ENCODE measurements at places on chromosomes 13 and 19.

DNA sequence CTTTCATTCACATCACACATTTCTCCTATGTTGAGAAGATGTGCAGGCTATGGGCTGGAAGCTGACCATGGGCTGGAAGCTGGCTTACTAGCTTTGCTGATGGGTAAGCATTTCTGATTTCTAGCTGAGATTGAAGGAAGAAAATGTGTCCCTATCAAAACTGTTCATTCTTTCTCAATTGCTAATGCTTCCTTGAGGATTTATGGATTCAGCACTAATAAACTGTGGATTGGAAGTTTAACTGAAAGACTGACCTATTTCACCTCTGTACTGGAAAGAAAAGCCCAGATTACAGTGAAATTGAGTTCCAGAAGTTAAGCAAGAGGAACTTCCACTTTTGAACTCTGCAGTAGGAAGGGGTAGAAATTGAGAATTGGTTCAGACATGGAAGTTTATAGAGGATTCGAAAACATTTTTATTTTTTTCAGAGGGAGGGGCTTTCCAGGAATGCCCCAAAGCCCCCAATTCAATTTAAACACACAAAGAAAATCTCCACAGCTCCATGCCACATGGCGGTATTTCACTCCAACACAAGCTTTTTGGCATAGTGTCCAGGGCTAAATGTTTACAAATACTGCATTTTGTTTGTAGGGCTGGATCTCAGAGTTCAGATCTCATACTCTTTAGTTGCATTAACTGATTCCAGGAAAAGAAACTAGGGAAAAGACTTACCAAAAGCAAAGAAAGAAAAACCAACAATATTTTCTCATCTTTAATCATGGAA lies 61.2 kb upstream of the ARGLU1 start:
- DNase-seq: no peak

DNA sequence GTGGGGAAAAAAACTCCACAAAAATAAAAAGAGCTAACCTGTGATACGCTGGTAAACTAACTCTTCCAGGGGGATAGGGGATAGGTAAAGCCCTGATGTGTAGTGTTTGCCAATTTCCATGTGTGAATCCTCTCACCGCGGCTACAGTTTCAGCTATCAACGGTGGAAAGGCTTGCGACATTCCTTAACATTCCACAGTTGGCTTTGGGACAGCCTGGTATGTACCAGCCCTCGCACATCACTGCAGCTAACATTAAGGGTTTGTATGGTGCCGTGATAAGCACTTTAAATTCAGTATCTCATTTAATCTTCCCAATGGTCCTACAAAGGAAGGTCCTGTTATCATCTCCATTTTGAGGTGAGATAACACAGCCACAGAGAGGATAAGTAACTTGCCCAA lies 112.4 kb downstream of the KATNAL1 start:
- DNase-seq: no peak

- DNase-seq: peak; percentile 58
Observed at GRCh38 chr19:18440415-18440877, 2.5 kb upstream of the ISYNA1 start.

GRCh38 chr19:44202470-44202869 lies 9.9 kb upstream of the ZNF227 start:
- DNase-seq: no peak

DNA sequence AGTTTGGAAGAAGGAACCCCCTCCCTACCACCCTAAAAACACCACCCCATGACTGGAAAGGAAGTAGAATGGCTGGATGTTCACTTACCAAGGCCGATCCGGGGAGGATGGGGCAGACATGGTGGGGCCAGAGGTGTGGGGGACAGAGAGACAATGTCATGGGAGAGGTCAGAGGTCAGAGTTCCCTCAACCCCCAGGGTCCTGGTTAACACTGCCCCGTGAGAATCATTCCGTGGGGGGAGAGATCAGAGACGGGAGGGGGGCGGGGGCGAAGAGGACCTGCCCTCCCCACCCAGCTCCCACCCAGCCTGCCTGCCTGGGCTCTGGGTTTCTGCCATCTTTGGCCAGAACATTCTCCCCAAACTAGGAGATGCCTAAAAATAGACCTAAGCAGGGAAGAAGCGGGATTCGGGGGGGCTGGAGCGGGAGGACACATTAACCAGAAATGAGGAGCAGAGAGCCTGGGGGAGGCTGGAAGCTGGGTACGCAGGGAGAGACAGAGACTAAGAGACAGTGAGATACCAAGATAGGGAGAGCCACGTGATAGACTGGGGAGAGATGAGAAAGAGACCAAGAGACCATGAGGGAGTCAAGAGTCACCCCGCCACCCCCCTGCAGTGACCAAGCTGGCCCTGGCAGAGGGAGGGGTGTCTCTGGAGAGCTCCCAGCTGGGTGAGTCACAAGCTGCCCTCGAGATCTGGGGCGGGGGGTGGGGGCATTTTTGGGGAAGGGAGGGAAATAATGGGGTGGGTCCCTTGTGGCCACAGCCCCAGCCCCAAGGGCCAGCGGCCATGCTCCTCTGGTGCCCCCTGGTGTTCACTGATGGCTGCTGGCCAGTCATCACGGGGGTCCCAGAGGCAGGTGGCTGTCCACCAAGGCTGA lies 6.1 kb upstream of the KANK2 start:
- peak; percentile 35 for DNase-seq

DNA sequence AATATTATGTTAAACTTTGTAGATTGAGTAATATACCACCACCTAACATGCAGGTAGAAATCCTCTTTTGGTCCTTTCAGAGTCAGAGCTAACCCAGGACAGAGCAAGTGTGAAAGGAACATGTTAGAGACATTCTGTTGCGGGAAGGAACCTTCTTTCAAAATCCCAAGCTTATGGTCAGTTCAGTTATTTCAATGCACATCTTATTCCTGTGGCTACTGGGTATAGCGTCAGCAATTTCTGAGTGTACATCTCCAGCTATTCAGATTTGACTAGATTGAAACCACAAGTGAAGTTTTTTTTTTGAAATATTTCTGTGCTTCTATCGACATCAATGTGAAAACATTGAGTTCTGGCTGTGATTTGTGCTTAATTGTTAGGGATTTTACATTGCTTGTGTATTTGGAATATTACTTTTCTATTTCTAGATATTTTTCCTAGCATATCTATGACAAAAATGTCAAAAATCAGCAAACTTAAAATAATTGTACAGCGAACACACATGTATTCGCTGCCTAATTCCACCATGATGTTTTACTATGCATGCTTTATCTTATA lies 165.3 kb downstream of the LMO7 start:
- DNase-seq: no peak

GRCh38 chr19:33324628-33325027 lies 22.3 kb upstream of the CEBPA start:
- DNase-seq: no peak

DNA sequence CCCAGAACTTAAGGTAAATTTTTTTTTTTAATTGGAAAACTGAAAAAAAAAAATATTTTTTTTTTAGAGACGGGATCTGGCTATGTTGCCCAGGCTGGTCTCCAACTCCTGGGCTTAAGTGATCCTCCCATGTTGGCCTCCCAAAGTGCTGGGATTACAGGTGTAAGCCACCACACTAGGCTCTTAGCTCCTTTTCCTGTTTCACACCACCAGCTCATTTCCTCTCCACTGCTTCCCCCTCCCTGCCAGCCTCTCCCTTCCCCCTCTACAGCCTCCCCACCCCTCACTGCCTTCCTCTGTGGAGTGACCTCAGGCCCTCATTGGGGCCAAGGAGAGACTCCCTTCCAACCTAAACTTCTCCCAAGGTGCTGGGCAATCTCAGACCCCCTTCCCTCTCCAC lies 4.2 kb upstream of the GIPR start:
- DNase-seq: no peak

DNA sequence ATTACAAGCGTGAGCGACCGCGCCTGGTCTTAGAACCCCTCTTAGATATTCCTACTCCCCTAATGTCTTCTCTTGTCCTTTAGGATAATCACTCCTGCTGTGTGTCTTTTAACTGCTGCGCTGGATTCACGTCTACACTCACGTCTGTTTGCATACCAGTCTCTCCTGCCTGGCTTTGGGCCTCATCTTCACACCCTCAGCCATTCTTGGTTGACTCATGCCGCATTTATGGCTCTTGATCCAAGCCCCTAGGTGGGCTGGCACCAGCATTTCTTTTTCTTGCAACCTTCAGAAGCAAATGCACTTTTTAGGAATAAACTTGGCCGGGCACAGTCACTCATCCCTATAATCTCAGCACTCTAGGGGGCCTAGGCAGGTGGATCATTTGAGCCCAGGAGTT lies 22.7 kb downstream of the MYO9B start:
- DNase-seq: no peak

DNA sequence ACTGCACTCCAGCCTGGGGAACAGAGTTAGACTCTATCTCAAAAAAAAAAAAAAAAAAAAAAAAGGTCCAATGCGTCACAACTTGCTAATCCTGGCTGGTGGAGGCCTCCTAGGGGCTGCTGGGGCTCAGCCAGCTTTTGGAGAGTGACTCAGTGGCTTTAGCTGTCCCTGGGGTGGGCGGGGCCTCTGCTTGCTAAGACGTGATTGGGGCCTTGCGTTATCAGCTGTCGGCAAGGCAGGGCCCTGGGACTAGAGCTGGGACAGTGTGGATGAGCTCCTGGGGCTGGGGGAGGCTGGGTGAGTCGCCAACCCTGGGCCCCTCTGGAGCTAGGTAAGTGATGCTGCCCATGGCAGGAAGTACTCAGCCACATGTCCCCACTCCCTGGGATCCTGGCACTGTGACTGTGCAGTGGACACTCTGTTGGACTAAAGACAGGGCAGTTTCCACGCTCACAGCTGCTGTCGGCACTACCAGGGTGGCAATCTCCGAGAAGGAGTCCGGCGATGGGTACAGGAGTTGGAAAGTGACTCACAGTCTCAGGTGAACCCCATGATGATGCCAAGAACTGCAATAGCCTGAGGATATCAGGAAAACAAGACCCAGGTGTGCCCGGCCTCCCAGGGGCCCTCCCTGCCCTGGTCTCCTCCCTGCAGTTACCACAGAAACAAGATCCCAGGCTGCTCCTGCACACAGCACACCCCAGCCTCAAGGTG lies 32.2 kb downstream of the F2RL3 start:
- no peak for DNase-seq

DNA sequence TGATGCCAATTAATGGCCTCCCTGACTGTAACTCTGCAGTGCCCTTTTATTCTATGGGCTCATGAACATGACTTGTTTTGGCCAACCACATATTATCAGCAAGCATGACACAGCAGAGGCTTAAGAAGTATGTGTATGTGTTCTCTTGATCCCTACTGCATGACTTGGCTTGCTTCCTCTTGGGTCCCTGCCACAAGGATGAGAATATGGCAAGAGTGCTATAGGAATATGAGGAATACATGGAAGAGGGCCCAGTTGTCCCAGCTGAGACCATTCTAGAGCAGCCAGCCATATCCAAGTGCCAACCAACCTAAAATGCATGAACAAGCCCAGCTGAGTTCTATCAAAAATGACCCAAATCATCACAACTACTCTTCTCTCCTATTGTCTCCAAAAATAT lies 576.7 kb upstream of the PCDH9 start:
- DNase-seq: no peak

DNA sequence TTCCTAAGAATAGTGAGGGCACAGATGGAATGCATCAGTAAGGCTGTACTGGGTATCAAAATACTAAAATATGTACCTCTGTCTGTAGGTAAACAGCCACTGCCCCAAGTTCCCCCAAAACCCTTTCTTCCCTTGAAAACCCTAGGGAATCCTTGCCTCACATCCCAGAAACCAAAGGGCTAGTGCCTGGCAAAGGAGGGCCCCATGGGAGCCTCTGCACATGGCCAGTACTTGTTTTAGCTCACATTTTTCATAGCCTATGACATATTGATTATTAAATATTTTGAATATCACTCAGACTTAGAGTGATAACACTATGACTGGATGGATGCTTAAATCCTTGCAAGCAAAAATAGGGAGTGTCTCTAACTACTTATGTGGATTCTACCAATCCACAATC lies 237.1 kb downstream of the LHFPL6 start:
- DNase-seq: no peak

DNA sequence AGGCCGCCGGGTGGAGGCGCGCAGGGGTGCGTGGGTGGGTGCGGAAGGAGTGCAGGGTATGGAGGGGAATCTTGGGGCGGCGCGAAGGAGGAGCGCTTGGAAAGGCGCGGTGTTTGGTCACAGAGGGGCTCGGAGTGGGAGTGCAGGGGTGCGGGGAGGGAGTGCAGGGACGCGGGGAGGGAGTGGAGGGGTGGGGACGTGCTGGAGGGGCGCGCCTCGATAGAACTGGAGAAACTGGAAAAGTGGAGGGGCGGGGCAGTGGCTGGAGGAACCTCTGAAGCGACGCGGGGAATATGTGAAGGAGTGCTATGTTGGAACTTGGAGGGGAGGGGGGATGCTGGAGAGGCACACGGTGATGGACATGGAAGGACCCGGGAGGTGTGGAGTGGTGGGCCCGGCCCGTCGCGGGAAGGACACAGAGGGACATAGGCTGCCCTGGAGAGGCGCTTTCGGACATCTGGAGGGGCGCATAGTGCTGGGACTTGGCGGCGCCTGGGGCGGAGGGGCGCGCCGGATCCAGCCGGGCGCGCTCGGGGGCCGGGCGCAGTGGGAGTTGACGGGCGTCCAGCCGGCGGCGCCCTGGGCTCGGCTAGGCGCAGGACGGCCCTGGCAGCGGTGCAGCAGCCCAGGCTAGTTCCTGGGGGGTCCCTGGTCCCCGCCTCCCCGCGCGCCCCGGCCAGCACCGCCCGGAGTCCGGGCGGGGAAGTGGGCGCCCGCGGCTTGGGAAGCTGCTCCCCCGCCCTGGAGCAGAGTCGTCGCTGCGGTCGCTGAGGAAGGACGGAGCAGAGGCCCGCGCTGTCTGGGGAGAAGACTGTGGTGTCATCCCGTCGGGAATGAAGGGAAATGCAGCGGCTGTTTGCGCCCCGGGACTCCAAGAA lies 20.8 kb upstream of the SGCG start:
- no peak for DNase-seq

DNA sequence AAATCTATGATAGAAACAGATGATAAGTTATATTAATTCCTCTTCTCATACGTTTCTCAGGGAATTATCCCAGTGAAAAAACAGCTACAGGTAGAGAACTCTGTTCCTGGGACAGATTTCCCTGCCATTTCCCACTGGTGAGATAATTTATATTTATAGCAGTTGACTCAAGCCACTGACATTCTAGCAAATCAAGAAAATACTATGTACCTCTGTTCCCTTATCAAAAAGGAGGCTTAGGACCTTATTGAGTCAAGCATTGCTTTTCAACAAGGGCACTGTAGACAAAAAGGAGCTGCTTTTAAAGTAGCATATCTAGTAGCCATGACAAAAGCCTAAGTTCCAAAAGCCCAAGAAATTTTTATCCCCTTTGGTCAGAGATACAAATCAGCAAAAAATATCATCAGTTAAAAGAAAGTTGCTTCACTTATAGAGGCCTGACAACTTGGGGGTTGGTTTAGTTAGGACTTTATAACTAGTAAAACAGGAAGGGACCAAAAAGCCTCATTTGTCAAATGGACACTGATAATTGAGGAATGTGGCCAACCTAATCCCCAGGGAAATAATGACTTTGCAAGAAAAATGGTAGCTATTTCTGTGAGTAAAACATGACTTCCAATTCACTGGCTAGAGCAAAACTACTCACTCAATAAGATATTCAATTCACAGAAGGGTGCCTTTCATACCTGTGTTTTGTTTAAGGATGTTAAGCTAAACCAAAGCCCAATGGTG lies 652.5 kb downstream of the SLITRK1 start:
- DNase-seq: no peak

- DNase-seq: peak; percentile 31
Observed at GRCh38 chr19:46967578-46968032, 52.0 kb upstream of the NPAS1 start.

- DNase-seq: no peak
Observed at GRCh38 chr19:38737281-38737865, 6.9 kb downstream of the CAPN12 start.

- no peak for DNase-seq
Observed at GRCh38 chr13:62643007-62643483, 1227.4 kb upstream of the PCDH20 start.
